Sigmoid colon (tissue), 7 donors: ENCODE measurements at places on chromosomes 6 and 20. TPM values are rescaled to one million over a fixed set of nuclear protein-coding genes. Genes with fewer than 3 reads are reported as not detected.

GRCh38 chr6:13117570-13117969 is 210.8 kb downstream of the TBC1D7 start:
- DNase-seq, result no peak
- peaks cover 13% of the 10 kb centered on the region for H3K4me1 ChIP-seq
- H3K27ac ChIP-seq, result no peak overlapping the region
- H3K4me3 ChIP-seq, result no peak overlapping the region
- H3K27me3 ChIP-seq, result no peaks in the 10 kb centered on the region

- H3K27me3 ChIP-seq, result peaks cover 13% of the 10 kb centered on the region
- no peak overlapping the region for H3K4me3 ChIP-seq
- no peak for DNase-seq
These were observed 352.5 kb downstream of the CDH4 start for GRCh38 chr20:61604549-61604948.

DNA sequence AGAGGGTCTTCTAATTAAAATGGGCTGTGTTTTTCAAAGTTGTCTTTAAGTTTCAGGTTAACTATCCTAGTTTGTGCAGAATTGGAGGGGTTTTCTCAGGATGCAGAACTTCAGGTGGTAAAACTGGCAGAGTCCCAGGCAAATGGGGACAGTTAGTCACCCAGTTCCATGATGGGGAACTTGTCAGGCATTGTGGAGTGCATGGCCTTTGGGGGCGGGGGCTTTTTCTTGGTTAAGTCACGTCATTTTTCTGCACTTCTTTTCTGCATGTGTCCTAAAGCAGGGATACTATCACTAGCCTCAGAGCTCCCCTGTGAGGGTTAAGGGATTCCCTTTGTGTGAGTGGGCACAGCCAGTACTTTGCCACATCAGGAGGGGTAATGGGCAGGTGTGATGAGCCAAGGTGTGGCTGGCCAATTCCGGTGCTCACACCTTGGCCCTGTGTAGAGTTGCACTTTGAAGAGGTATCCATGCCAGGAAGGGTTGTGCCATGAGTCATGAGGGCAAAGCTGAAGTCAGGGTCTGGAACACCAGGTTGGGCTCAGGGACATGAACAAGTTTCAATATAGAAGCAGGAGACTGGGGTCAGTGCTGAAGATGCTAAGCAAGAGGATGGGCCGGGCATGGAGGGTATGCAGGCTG is 126.0 kb upstream of the RREB1 start:
- no peak for DNase-seq
- no peaks in the 10 kb centered on the region for H3K4me1 ChIP-seq
- H3K4me3 ChIP-seq, result no peak overlapping the region
- H3K27me3 ChIP-seq, result no peaks in the 10 kb centered on the region

- peaks cover 8% of the 10 kb centered on the region for H3K4me1 ChIP-seq
- DNase-seq, result no peak
- H3K27me3 ChIP-seq, result no peaks in the 10 kb centered on the region
- H3K27ac ChIP-seq, result no peak overlapping the region
- peaks cover 51% of the 10 kb centered on the region for H3K36me3 ChIP-seq
- H3K4me3 ChIP-seq, result no peak overlapping the region
These were observed 70.2 kb downstream of the SSR1 start for GRCh38 chr6:7242835-7243178.

GRCh38 chr6:126664271-126664670 is 324.4 kb downstream of the CENPW start:
- no peak overlapping the region for H3K4me3 ChIP-seq
- peaks cover 34% of the 10 kb centered on the region for H3K4me1 ChIP-seq
- no peaks in the 10 kb centered on the region for H3K36me3 ChIP-seq
- H3K27me3 ChIP-seq, result no peaks in the 10 kb centered on the region
- H3K27ac ChIP-seq, result peak overlapping the region; percentile 53
- no peak for DNase-seq

DNA sequence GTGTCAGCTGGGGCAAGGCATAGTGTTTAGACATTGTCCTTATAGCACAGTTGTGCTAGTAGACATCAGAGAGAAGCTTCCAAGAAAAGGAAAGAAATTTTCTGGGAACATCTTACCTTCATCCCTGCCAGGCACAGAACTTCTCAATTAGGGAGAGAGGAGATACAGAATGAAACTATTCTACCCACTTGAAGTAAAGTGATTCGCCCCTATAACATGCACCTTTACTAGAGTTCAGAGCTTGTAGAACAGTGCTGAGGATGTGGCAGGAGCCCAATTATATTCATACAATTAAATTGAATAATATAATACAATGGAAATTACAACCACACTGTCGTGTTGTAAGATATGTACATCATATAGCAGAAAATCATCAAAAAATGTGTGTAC is 1063.9 kb upstream of the CITED2 start:
- H3K27ac ChIP-seq, result no peak overlapping the region
- no peak for DNase-seq
- H3K27me3 ChIP-seq, result no peaks in the 10 kb centered on the region
- no peaks in the 10 kb centered on the region for H3K36me3 ChIP-seq

DNA sequence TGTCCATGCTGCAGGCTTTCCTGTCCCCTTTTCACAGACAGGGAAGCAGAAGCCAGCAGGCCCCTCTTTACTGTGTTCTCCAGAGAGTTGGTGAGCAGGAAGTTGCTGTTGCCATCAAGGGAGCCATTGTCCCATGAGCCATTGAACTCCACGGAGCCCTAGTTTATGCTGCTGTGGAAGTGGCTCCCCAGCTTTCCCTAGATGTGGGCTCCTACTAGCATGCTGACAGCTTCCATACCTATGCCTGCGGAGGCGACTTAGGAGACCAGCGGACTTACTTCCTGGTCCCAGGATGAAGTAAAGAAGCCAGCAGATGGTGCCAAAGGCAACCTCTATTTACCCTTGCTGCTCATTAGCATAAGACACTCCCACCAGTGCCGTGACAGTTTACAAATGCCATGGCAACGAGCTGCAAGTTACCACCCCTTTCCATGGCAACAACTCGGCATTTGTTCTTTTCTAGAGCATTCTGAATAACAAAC is 30.8 kb upstream of the FKBP1A start:
- no peak overlapping the region for H3K27ac ChIP-seq
- no peak overlapping the region for H3K4me3 ChIP-seq
- no peak for DNase-seq
- H3K27me3 ChIP-seq, result peaks cover 13% of the 10 kb centered on the region
- H3K4me1 ChIP-seq, result no peaks in the 10 kb centered on the region
- H3K36me3 ChIP-seq, result no peaks in the 10 kb centered on the region

DNA sequence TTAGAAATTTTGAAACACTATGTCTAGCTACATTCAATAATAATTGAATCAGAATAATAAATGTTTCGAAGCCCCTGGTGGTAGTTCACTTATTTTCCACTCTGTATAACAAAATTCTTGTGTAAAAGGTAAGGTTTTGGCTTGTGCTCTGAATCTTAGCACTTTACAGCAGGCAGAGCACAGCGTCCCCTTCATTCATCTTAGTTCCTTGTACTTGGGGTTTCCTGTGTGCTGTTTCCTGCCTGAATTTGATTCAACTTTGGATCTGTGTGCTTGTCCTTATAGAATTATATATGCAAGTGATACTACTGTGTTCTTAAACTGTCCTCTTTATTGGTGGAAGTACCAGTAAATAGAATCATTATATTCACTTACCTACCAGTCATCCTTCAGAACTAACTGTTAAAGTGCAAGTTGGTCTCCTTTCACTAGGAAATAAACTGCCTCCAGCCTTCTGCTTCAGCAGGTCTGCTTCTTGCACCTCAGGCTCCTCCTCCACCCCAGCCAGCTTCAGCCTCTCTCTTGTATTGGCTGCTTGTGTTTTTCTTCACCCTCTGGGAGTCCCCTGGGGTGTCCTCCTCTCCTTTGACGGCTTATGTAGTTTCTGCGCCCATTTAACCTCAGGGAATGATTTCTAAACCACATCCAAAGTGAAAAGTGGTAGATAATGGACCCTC is 28.8 kb upstream of the TULP4 start:
- H3K4me1 ChIP-seq, result peaks cover 52% of the 10 kb centered on the region
- no peak for DNase-seq
- no peaks in the 10 kb centered on the region for H3K27me3 ChIP-seq

DNA sequence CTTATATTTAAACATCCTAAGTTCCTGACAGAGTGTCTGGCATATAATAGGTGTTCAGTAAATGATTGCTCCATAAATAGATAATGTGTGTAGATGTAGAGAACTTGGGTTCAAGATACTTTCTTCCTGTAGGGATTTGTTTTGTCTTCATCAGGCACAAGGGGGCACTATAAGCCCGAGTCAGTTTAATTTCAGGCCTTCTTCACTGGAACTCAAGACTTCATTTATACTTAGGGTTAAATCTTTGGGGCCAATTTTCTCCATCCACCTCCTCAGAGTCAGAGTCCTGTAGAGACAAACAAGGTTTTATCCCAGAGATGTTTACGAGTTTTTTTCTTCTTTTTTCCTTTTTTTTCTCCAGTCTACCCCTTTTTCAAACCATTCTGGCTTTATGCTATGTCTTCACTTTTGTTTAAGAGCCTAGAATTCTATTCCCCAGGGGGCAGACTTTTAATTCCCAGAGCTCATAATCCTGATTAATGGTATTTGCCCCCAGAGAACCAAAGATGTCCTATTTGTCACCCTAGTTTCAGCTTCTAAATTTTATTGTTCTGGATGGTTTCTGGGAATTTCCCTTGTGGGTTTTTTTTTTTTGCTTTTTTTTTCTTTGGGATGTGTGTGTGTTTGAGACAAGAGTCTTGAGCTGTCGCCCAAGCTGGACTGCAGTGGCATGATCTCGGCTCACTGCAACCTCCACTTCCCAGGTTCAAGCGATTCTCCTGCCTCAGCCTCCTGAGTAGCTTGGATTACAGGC is 88.4 kb downstream of the HFE start:
- no peaks in the 10 kb centered on the region for H3K27me3 ChIP-seq
- H3K4me1 ChIP-seq, result peaks cover 19% of the 10 kb centered on the region
- no peak overlapping the region for H3K27ac ChIP-seq

GRCh38 chr6:167161851-167162467 is 4.2 kb upstream of the GPR31 start:
- DNase-seq, result no peak
- H3K36me3 ChIP-seq, result no peaks in the 10 kb centered on the region
- H3K4me1 ChIP-seq, result no peaks in the 10 kb centered on the region
- H3K4me3 ChIP-seq, result no peak overlapping the region
- H3K27ac ChIP-seq, result no peak overlapping the region
- no peaks in the 10 kb centered on the region for H3K27me3 ChIP-seq

DNA sequence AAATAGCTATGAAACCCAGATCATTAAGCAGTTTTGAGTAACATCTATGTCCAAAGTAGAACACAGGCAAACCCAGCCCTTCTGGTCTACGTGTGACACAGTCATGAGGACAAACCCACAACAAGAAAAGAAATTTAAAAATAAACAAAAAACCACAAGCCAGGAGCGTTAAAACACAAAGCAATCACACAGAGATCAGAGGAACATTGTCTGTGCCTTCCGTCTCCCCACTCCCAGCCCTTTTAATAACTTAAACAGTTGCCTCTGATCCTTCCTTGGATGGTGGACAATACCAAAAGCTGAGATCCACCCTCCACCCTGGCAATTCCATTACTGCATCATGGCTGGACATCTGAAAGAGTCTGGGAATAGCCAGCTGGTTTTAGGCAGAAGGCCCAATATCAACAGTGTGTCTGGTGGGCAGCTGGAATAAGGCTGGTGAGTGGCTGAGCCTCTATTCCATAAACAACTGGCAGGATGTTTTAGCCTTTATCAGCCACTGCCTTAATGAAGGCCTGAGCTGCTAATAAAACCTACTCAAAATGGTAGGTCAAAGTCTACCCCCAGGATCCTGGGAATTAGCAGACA is 15.7 kb upstream of the LAMA4 start:
- no peaks in the 10 kb centered on the region for H3K36me3 ChIP-seq
- peak overlapping the region; percentile 76 for H3K27ac ChIP-seq
- no peaks in the 10 kb centered on the region for H3K4me1 ChIP-seq
- H3K27me3 ChIP-seq, result no peaks in the 10 kb centered on the region

- H3K4me3 ChIP-seq, result no peak overlapping the region
- H3K4me1 ChIP-seq, result no peaks in the 10 kb centered on the region
- H3K27me3 ChIP-seq, result no peaks in the 10 kb centered on the region
- no peak for DNase-seq
These were observed 44.5 kb upstream of the RNF217 start for GRCh38 chr6:124917769-124918168.

- DNase-seq, result no peak
- no peaks in the 10 kb centered on the region for H3K36me3 ChIP-seq
- no peak overlapping the region for H3K4me3 ChIP-seq
- no peak overlapping the region for H3K27ac ChIP-seq
These were observed 853.0 kb upstream of the EPHA7 start for GRCh38 chr6:94272327-94272726.

DNA sequence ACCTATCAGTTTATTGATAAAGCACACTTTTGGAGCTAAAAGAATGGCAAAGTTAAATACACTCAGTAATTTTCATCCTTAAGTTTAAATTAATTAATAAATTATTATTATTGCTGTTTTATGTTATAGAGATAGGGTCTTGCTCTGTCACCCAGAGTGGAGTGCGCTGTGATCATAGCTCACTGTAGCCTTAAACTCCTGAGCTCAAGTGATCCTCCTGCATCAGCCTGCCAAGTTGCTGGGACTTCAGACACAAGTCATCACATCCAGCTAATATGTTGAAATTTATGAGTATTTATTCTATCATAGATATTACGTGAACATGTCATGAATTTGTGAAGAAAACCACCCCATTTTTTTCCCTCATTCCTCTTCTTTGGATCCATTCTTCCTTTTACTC is 64.2 kb downstream of the GJA1 start:
- H3K27me3 ChIP-seq, result no peaks in the 10 kb centered on the region
- no peak for DNase-seq
- H3K27ac ChIP-seq, result no peak overlapping the region

DNA sequence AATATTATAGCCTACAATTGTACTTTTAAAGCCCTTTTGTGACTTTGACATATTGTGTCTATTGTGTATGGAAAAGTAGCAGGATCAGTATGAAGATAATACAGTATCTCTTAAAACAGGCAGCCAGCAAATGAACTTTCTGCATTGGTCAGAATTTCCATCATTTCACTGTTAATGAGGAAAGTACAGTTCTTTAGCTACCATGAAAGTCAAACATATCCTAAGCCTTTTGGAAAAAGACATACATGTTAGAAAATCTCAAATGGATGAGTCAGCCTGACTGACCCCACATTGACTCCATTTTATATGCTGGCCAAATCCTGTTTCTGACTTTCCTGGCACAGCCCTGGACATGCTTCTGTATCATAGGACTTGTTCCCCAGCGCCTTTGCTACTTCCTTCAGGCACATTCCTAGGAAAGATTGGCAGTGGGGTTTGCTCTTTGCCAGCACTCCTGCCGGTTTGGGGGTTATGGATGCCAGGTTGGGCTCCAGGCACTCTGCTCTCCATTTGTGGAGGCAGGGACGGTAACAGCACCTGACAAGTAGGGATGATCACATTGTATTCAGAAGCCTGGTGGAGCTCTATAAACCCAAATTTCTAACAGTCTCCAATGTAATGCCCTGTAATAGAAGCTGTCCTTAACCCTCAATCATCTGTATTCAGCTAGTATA is 43.7 kb downstream of the TOP1 start:
- H3K4me3 ChIP-seq, result no peak overlapping the region
- DNase-seq, result no peak
- peaks cover 74% of the 10 kb centered on the region for H3K4me1 ChIP-seq
- H3K36me3 ChIP-seq, result no peaks in the 10 kb centered on the region
- H3K27ac ChIP-seq, result peak overlapping the region; percentile 37

GRCh38 chr6:142871910-142872331 is 73.1 kb downstream of the HIVEP2 start:
- no peak for DNase-seq
- H3K27ac ChIP-seq, result no peak overlapping the region
- no peaks in the 10 kb centered on the region for H3K36me3 ChIP-seq
- no peaks in the 10 kb centered on the region for H3K4me1 ChIP-seq

MYLK4 gene
- total RNA-seq, result 0.28 TPM

HNF4A gene
- total RNA-seq, result 0.27 TPM

UNC5CL gene
- total RNA-seq, result 1.8 TPM

NHLRC1 gene
- 1.5 TPM for total RNA-seq

ACTL10 gene
- 0.55 TPM for total RNA-seq

GATA5 gene
- not detected for total RNA-seq

PROCR gene
- total RNA-seq, result 53.5 TPM

PTCRA gene
- total RNA-seq, result not detected

FHL5 gene
- 5.7 TPM for total RNA-seq
